Stimulated activated CD8-positive, alpha-beta memory T cell treated with anti-CD3 and anti-CD28 coated beads, Interleukin-4, amount 100 ng/mL, for 1 hour (primary cell): ENCODE measurements at places on chromosomes 4 and X.

- DNase-seq = no peak
These were observed 567.3 kb downstream of the PDHA2 start for GRCh38 chr4:96407225-96407624.

DNA sequence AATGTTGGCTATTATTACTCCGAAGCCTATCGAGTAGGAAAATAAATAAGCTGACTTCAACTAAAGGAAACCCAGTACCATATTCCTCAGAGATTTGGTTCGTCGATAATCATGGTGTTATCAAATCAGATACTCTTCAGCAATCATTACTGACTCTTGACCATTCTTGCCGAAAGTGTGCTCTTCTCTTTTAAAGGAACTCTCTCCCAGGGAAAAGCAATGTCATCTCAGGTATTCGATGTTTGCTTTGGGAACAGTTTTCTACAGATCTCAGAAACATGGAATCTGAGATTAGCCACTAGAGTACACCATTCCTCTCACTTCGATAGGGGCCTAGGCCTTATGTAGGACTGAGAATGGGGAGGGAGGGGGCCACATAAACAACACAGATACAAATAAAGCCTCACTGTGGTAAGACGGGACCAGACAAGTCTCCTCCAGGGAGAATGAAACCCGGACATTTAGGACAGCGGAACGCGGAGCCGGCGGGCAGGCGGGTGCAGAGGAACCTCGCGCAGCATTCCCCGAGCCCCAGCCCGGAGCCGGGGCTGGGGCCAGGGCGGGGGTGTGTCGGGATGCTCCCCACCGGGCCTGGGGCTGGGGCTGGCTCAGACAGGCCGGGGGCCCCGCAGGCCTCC lies 581 bp downstream of the DNAJB14 start:
- DNase-seq = no peak

DNA sequence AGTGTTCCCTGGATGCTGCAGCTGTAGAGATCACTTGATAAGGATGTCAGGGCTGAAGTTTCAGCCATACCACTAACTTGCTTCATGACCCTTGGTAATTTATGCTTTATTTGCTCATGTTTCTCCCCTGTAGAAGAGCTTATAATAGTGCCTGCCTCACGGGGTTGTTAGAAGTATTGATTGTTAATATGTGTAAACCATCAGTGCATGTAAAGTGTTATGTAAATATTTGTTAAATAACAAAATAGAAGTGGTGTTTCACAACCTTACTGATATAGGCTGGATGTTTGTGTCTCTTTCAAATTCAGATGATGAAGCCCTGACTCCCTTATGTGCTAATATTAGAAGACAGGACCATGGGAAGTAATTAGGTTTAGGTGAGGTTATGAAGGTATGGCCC lies 1.5 kb upstream of the CXCL2 start:
- no peak for DNase-seq

GRCh38 chr4:122739174-122739573 lies 6.7 kb downstream of the BBS12 start:
- no peak for DNase-seq

- DNase-seq = no peak
These were observed 480.1 kb downstream of the SPRY1 start for GRCh38 chr4:123876671-123877101.

- no peak for DNase-seq
These were observed 49.4 kb upstream of the PRR32 start for GRCh38 chrX:126770179-126770578.

DNA sequence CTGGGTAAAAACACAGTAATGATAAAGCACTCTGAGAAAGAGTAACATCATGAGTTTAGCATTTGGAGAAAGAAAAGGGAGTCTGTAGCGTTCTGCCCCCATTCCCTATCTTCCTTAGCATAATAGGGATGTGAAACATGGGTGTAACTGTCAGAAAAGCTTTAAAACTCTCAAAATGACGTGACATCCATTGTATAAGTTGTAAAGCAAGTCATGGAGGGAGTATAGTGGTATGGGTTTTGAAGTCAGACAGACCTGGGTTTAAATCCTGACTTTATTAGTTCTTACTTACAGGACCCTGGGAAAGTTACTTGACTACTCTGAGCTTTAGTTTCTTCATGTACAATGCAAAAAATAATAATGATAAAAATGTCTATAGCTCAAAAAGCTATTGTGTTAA lies 17.1 kb downstream of the FBXO8 start:
- no peak for DNase-seq

DNA sequence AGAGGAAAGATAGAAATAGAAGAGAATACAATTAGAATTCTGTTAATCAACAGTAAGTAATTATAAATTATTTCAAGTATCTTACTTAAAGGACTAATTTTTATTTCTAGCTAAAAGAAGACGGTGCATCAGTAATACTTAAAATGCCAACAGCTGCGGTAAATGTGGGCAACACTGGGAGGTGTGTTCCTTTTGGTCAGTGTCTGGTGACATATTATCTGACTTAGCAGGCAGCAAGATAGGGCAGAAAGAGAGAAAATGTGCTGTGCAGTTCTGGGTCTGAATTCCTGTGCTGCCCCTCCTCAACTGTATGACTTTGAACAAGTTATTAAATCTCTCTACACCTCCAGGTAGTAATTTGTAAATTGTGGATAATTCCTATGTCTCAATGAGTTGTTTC lies 120.6 kb downstream of the ZNF827 start:
- DNase-seq = no peak

GRCh38 chr4:123300222-123301039 lies 96.2 kb upstream of the SPRY1 start:
- no peak for DNase-seq

GRCh38 chrX:72016881-72017783 lies 106.5 kb downstream of the NHSL2 start:
- DNase-seq = no peak

DNA sequence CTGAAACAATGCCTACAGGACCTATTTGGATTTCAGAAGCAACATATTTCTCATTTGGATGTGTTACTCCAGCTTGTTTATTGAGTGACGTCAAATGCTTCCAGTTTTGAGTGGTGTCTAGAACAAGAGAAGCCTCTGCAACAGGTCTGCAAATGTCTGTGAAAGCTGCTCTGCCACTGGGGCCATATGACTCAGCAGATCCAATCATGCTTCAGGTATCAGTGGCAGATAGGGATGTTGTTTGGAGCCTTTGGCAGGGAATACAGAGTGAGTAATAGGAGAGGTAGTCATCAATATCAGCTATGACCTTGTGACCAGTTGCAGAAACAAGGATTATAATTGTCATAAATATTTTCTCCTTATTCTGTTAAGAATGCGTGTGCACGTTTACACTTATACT lies 141.1 kb upstream of the ZXDA start:
- DNase-seq = no peak

DNA sequence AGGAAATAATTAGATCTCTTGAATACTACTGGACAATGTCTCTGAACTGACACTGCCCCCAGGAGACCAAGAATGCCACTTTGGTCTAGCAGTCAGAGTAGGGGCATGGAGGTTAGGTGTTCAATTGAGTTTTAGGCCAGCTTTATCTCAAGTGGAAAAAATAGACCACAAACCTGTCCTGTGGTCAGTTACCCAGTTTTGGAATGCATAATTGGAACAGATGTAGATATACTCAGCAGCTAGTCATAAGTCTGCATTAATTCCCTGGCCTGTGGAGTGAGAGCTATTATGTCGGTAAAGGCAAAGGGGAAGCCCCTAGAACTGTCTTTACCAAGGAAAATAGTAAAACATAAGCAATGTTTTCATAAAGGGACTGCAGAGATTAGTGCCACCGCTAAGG lies 587.7 kb downstream of the GLUD2 start:
- DNase-seq = no peak

- no peak for DNase-seq
These were observed 1.1 kb downstream of the FBXW7 start for GRCh38 chr4:152534541-152535359.

- no peak for DNase-seq
These were observed 86.9 kb upstream of the COX18 start for GRCh38 chr4:73156394-73156793.

DNA sequence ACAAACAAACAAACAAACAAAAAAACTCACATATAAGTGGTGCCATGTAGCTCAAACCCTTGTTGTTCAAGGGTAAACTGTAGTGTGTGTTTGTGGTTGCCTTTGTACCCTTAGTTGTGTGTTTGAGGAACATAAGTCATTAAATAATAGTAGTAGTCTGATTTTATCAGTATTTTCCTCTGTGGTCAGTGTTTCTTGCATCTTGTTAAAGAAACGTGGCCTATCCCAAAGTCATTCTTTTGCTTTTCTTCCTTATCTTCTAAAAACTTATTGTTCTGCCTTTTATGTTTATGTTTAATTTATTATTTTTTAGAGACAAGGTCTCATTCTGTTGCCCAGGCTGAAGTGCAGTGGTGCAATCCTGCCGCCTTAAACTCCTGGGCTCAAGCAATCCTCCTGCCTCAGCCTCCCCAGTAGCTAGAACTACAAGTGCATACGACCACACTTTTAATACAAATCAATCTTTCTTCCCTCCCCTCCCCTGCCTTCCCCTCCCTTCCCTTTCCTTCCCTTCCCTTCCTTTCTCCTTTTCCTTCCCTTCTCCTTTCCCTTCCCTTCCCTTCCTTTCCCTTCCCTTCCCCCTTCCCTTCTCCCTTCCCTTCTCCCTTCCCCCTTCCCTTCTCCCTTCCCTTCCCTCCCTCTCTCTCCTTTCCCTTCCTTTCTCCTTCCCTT lies 26.4 kb downstream of the PRIMPOL start:
- no peak for DNase-seq

DNA sequence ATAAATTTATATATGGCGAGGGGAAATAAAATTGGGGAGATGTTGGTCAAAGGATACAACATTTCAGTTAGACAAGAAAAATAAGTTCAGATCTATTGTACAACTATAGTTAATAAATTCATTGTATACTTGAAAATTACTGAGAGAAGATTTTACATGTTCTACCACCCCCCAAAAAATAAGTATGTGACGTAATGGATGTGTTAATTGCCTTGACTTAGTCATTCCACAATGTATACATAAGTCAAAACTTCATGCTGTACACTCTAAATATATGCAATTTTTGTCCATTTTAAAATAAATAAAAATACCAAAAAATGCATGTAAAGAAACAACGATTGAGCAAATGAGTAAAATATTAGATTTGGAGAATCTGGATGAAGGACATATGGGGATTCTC lies 1.8 kb downstream of the USP11 start:
- DNase-seq = no peak

DNA sequence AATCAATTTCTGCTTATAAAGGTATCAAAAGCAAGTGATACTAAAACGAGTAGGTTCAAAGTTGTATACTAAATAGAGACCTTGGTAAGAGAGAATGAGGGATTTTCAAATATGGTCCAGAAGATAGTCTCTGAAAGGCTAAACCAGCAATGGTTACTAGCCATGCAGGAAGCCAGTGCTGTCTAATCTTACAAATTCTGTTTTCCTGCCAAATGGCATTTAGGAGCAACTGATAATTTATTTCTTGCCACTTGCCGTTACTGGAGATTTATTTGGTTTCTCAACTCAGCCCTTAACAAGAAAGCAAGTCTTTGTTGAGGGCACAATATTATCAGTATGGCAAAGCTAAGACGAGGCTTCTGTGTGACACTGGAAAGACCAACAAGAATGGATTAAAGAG lies 47.2 kb downstream of the MAP7D3 start:
- no peak for DNase-seq

GRCh38 chrX:114635986-114636385 lies 52.1 kb downstream of the HTR2C start:
- no peak for DNase-seq

GRCh38 chr4:147617841-147618691 lies 869 bp downstream of the TMEM184C start:
- no peak for DNase-seq
